ENCODE measurements at places on chromosomes 7 and 10.

DNA sequence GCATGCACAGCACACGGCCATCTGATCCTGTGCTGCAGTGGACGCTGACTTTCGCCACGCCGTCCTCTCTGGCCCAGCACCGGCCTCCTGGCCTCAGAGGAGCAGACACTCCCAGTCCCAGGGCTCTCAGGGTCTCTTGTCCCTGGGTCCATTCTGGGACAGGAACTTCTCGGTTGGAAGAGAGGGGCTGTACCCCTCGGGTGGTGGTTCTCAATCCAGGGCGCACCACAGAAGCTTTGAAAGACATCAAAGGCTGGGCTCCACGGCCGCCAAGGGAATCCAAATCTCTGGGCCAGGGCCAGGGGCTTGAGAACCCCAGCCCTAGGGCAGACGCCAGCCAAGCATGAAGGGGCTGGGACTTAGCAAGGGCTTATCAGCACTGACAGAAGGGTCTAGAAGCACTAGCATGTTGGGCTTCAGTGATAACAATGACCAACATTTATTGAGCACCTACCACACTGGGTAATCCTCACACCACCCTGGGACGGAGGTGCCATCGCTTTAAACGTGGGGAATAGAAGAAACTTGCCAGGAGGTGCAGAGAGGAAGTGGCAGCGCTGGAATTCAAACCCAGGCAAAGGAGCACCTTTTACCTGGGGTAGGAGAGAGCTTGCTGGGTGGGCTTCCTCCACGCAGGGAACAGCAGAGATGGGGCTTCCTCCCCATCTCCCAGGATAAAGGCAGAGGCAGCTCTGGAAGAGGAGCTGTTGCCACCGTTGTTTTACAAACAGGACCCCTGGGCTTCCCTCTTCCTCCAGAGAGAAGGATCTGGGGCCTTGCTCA, 1.8 kb upstream of the PYROXD2 start:
- DNase-seq = peak; percentile 48

GRCh38 chr7:136134503-136134902, 157.3 kb upstream of the MTPN start:
- peak; percentile 83 for DNase-seq

GRCh38 chr7:23247603-23248335, 1.2 kb downstream of the GPNMB start:
- peak; percentile 54 for DNase-seq

DNA sequence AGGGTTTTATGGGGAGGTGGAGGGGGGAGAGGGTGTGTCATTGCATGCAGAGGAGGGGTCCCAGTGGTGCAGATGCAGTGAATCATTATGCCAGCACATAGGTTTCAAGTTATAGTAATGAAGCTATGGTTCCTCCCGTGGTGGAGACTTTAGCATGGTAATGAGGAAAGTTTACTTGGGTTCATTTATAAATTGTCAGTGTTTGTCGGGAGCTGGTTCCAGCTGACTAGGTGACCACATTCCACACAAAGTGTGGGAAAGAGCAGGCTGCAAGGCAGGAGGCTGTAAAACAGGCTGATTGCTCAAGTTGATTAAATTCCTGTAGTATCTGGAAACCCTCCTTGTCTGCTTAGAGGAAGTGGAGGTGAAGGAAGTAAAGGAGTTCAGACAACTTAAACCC, 78.9 kb downstream of the SRI start:
- peak; percentile 91 for DNase-seq

DNA sequence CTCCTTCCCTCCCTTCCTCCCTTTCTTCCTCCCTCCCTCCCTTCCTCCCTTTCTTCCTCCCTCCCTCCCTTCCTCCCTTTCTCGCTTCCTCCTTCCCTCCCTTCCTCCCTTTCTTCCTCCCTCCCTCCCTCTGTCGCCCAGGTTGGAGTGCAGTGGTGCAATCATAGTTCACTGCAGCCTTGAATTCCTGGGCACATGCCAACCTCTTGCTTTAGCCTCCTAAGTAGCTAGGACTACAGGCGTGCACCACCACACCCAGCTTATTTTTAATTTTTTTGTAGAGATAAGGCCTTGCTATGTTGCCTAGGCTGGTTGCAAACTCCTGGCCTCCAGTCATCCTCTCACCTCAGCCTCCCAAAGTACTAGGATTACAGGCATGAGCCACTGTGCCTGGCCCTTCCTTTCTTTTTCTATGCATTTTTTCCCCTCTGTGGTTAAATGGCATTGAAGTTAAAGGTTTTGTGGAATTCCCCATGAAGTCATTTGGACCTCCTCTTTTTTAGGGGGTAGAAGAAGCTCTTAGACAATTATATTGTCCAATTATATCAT, 9.6 kb downstream of the KLHDC10 start:
- DNase-seq = no peak

DNA sequence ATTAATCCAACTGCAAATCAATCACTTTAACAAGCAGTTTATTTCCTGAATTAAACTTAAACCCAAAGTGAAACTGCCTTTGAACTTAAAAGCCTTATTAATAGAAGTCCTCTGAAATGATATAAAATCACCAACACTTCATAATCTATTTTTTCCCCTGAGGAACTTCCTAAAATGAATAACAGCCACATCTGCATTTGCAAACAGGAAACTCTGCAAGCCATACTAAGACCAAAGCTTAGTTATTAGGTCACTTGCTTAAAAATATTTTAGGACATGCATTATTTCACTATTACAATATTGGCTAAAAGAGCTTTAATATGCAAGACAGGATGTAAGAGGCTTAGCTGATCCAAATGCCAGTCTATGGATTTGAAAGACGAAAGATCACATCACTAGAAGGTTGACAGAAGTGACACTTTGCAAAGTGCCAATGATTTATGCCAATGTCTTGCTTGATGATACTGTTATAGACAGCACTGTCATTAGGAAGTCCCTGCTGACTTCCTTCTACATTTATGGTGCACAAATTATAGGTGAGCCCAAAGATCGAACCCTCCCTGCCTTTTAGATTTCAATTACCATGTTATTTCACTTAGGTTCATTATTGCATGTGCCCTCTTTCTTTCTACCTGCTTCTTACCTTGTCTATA, 99.9 kb upstream of the SKAP2 start:
- DNase-seq = no peak

- DNase-seq = no peak
Observed at GRCh38 chr10:132326925-132327324, 5.1 kb upstream of the LRRC27 start.

- peak; percentile 63 for DNase-seq
Observed at GRCh38 chr10:121091961-121092719, 241.0 kb downstream of the WDR11 start.

DNA sequence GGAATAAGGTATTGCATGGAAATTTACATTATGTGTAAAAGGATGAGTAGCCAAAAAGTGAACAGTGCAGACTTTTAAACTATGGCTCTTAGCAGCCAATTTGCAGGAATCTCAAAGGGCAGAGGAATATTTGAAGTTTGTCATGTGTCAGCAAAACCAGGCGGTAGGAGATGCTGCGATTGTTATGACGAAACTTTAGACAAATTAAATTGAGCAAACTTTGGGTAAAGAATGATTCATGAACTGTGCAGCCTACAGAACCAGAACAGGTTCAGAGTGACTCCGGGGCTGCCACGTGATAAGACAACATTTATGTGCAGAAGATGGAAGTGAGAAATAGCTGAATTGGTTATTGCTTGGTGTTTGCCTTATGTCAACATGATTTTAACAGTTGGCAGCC, 39.2 kb upstream of the CCDC6 start:
- DNase-seq = no peak

- DNase-seq = peak; percentile 68
Observed at GRCh38 chr10:6918305-6918704, 338.2 kb upstream of the PRKCQ start.

- DNase-seq = no peak
Observed at GRCh38 chr7:148967602-148968001, 60.7 kb downstream of the PDIA4 start.

DNA sequence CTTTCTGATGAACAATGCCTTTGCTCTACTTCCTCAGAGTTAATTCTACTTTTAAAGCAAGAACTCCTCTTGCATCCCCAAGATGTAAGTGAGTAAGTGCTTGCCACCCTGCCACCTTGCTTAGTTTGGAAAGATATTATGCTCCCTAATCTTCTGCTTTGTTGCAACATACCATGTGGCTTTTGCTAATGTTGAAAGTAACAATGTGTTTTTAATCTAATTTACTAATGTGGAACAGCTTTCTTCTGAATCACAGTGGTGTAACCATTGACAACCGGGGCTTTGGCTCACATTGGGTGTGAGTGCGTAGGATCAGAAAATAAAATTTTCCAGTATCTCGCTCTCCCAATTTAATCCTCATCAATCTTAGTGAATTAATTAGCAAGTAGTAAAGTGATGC, 254.1 kb upstream of the PTER start:
- DNase-seq = no peak

- no peak for DNase-seq
Observed at GRCh38 chr10:79254333-79255006, 92.8 kb upstream of the PPIF start.

GRCh38 chr7:140883378-140883777, 41.4 kb downstream of the BRAF start:
- DNase-seq = no peak

GRCh38 chr10:112143420-112143819, 40.1 kb downstream of the GPAM start:
- DNase-seq = peak; percentile 35

- no peak for DNase-seq
Observed at GRCh38 chr7:98194672-98195457, 16.4 kb upstream of the BHLHA15 start.

- no peak for DNase-seq
Observed at GRCh38 chr10:26441491-26442214, 3.5 kb downstream of the APBB1IP start.

DNA sequence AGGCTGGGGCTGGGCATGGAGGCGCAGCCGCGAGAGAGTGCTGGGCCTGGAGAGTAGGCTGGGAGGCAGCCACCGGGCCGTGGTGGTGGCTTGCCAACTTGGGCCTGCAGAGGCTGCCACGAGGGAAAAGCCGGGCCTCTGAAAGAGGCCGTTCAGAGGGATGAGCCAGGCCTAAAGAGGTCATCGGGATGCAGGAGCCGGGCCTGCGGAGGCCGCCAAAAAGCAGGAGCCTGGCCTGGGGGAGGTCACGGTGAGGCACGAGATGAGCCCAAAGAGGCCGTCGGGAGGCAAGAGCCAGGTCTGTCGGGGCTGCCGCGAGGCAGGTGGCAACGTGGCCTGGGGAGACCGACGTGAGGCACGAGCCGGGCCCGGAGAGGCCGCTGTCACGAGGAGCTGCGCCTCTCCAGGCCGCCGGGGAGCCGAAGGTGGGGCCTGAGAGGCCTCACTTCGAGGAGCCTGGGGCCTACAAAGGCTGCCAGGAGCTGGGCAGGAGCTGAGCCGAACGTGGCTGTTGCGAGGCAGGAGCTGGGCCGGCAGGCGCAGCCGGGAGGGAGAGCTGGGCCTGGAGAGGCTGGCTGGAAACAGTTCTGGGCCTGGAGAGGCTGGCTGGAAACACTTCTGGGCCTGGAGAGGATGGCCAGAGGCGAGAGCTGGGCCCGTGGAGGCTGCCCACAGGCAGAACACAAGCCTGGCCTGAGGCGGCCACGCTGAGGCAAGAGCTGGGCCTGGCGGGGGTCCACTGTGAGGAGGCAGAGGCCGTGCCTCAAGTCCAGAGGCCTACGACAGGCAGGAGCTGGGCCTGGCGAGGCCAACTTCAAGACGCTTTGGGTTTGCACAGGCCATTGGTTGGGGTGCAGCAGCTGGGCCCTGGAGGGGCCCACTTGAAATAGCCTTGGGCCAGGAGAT, 24.6 kb downstream of the MDH2 start:
- no peak for DNase-seq

GRCh38 chr10:54009672-54010071, 791.4 kb downstream of the PCDH15 start:
- DNase-seq = peak; percentile 46

DNA sequence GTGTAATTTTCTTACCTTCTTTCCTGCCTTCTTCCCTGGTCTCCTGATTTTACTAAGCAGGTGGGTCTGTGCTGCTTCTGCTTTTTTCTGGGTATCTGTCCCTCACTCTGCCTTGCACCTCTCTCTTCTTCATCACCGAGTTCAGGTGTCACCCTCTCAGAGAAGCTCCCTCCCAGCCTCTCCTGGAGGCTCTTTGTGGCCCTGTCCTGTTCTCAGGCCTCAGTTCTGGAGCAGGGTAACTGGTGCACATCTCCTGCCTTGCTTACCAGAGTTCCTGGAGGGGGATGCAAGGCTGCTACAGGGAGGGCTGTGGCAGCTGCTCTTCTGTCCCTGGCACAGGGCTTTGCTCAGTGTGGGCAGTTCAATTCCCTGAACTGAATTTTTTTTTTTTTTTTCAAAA, 66.1 kb downstream of the RBM33 start:
- DNase-seq = no peak

GRCh38 chr7:157394246-157395191, 57.7 kb downstream of the DNAJB6 start:
- DNase-seq = no peak

DNA sequence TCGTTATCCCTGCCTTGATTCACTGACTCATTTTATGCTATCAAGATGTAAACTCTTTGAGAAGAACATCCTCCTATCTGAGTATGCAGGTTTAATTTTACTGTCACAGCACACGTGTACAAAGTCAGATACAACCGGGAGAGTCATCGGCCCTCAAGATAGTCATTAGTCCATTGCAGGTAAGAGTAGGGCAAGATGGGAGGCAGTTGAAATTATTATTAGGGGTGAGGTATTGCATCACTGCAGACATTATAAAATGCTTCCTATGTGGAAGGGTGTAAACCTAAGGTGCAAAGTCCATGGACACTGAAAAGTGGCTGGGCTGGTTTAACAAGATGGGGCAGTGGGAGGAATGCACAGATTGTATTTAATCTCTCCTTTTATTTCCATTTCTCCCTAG, 113.7 kb downstream of the ARL4A start:
- no peak for DNase-seq

- DNase-seq = no peak
Observed at GRCh38 chr7:11434366-11434765, 397.6 kb downstream of the THSD7A start.

- DNase-seq = no peak
Observed at GRCh38 chr10:73093922-73094850, 2.5 kb downstream of the P4HA1 start.

- no peak for DNase-seq
Observed at GRCh38 chr7:10940704-10941355, 32.8 kb upstream of the PHF14 start.

- DNase-seq = no peak
Observed at GRCh38 chr7:15291699-15292098, 270.1 kb downstream of the AGMO start.

- DNase-seq = peak; percentile 88
Observed at GRCh38 chr7:126727930-126728391, 524.8 kb downstream of the GRM8 start.

DNA sequence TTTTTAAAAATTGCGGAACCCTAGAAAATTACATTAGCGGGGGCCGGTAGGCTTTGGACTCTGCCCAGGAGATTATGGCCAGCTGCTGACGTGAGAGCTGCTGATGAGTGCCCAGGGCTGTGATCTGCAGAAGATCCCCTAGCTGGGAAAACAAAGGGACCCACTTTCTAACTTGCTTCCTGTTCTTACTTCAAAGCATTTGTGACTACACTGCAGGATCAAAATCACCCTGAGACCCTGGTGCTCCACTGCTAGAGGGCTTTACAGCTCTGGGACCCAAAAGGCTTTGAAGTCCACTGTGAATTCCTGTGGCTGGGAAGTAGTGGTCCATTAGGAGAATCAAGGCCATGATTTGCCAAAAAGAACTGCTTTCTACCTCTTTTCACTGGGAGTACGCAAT, 499.4 kb upstream of the AKR1E2 start:
- DNase-seq = peak; percentile 95
